Midbrain (tissue), 1 donor: ENCODE measurements at places on chromosomes 7 and 10.

DNA sequence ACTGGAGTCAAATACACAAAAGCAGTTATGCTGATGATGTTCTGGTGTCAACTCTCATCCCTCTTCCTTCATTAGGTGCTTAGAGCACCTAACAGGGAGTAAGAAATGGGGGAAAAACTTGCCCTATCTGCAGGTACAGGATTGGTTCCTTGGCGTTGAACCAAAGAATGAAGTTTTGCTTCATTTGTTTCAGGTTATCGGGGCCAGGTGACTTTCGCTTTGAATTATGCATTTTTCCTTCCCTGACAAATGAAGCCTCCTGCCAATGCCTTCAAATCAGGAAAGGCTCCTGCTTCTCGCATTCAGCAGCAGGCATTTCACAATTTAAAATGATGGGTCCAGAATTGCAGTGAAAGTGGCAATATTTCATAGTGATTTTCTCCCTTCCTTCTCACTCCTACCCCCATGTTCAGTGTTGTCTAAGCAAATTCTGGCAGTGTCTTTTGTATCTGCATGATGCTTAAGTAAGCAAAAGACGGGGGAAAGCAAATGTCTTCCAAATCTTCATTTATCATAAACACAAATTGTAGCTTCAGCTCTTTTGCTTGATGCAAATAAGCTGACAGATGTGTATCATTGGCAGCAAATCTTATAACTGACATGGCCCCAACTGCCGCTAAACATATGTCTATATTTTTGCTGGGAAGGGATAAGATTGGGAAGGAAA lies 29.4 kb downstream of the DNAJB9 start:
- DNase-seq: no peak

GRCh38 chr10:71046747-71047146 lies 158.4 kb upstream of the PCBD1 start:
- no peak for DNase-seq

DNA sequence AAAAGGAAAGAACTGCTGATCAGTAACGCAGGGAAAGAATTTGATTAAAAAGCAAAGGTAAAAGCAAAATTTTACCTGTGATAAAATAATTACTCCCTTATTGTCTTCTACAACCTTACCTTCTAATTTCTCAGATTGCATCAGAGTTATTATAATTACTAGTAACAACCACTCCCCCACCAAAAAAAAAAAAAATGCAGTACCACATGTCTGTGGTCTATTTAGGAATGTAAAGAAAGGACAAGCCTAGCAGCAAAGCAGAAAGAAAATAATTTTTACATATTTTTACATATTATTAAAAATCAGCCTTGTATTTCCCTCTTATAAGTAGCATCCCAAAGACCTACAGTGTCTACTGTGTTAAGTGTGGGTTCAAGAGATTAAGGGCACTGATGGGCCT lies 430.4 kb downstream of the TFEC start:
- DNase-seq: no peak

GRCh38 chr7:158847451-158847866 lies 8.9 kb upstream of the DYNC2I1 start:
- no peak for DNase-seq

DNA sequence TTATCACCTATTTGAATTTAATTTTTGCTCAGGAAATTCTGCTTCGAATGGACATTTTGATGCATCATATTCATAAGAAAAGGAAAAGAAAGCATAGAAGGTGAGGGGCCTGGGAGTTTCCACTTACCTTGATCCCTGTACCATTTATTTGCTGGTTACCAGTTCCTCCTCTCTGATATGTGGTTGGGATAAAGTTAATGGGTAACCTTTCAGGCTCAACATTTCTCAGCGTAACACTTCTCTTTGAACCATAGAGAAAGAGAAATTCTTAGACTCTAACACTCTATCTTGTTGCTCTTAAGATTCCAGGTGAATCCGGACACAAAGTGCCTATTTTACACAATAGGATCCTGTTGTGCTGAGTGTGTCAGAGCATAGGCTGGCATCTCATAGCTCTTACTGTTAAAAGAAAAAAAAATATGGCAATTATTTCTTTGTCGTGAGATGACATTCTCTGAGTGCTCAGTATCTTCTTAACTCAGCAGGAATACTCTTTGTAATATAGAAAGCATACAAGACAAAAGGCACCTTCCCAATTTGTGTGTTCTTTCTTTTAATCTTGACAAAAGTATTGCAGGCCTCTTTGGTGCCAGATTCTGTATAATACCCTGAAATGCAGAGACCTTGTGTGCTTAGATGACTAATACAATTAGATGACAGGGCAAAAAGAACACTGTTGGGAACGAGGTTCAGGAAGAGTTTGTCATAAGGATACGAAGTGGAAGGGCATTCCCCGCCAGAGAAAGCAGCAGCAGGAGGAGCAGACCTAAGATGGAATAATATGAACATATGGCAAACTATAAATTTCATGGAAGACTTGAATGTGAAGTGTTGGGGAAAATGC lies 689.6 kb downstream of the NRG3 start:
- DNase-seq: no peak

DNA sequence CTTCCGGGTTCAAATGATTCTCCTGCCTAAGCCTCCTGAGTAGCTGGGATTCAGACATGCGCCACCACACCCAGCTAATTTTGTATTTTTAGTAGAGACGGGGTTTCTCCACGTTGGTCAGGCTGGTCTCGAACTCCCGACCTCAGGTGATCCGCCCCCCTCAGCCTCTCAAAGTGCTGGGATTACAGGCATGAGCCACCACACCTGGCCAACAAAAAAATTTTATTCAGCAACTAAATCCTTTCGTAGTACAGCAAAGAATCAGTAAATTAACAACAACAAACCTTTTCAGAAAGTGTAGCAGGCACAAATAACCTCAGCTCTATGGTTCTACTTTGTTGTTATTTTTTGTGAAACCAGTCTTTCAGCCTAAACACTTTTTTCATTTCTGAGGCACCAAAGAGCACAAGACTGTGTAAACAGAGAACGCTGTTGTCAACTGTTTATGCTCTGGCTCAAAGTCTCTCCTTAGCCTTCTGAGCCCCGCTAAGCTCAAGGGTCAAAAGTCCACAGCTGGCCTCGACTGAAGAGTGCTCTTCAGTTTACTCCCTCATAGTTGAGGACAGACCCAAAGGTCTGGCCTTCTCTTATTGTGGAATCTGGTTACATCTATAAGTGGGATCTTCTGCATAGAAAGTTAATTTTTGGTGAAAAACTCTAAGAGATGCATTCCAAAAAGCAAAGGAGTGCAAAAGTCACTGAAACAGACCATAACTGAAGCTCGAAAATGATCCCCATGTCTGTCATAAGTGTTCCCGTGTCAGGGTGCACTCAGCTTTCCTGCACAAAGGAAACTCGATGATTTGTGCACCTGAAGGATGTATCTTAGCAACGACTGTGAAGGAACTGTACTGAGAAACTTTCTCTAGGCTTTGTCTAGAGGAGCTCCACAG lies 24.6 kb upstream of the DDX50 start:
- no peak for DNase-seq

- DNase-seq: no peak
Measured at GRCh38 chr7:33725111-33726025, 180.0 kb upstream of the BMPER start.

DNA sequence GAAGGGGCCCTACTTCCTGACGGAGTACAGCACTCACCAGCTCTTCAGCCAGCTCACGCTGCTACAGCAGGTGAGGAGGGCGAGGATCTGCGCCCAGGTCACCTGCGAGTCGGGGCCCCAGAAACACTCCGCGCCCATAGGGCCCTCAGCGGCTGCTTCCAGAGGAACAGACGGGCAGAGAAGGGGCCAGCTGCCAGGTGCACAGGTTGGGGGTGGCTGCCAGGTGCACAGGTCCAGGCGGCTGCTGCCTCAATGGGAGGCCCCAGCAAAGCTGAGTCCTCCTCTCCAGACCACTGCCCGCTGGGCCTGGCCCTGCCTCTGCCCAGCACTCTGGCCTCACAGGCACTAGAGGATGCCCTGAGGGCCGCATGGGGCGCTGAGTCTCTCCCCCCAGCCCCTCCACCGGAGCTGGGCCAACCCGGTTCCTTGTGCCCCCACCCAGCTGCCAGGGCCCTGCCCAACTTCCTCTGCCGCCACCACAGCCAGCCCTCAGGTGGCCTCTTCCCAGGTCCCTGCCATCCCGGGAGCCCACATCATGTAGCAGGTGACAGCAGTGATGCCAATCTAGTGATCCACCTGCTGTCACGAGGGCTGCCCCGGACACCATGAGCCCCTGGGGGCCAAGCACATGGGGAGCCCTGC lies 17.0 kb upstream of the UTF1 start:
- no peak for DNase-seq

DNA sequence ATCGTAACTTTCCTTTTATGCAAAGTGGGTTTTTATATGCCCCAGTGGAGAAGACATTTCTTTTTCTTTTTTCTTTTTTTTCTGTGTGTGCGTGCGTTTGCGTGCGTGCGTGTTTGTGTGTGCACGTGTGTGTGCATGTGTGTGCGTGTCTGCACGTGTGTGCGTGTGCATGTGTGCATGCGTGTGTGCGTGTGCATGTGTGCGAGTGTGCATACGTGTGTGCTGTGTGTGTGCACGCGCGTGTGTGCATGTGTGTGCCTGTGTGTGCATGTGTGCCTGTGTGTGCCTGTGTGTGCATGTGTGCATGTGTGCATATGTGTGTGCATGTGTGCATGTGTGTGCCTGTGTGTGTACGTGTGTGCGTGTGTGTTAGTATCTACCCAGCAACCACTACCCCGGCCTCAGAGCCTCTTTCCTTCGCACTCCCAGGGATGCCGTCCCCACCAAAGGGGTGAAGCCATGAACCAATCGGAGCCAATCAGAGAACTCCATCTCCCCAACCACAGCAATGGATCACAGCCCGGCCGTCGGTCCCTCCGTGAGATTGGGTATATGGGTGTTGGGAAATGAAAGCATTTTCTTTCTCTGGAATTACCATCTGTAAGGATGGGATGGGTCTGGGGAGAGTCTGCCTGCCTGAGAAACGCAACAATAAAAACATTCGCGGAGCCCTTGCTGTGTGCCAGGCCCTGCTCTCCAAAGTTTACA lies 92.3 kb downstream of the ELFN1 start:
- no peak for DNase-seq

DNA sequence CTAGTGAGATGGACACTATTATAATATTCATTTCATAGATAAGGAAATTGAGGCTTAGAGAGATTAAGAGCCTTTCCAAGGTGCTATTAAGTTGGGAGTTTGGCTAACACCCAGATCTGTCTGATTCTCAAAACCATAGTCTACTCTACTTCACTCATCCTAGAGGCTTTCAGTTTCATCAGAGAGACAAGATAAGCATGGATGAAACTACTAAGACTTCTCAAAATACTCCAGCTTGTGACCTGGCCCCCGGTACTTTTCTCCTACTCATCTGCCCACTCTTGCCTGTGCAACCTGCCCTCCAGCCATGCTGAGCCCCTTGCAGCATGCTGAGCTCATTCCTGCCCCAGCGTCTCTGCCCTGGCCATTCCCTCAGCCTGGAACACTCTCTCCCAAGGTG lies 12.2 kb upstream of the SLC35B4 start:
- DNase-seq: no peak

- no peak for DNase-seq
Measured at GRCh38 chr10:92278996-92279696, 11.7 kb downstream of the CPEB3 start.

- no peak for DNase-seq
Measured at GRCh38 chr7:129143724-129144094, 798 bp upstream of the TSPAN33 start.

DNA sequence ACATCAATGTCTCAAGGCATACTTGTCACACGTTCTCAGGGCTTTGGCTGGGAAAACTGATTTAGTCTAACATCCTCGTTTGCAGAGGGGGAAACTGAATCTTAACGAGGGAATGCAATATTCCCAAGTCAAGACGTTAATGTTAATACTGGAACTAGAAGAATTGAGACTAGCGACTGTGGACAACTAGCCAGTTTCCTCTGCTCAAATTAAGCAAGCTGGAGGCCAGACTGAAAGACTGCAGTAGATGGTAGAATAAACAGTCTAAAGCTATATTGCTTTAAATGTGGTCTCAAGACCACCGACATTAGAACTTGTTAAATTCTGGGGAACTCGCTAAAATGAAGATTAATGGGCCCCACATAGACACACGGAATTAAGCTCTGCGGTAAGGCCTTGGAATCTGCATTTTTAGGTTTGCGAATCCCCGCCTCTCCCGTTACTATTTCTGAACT lies 639 bp upstream of the TFAM start:
- DNase-seq: peak; percentile 46

DNA sequence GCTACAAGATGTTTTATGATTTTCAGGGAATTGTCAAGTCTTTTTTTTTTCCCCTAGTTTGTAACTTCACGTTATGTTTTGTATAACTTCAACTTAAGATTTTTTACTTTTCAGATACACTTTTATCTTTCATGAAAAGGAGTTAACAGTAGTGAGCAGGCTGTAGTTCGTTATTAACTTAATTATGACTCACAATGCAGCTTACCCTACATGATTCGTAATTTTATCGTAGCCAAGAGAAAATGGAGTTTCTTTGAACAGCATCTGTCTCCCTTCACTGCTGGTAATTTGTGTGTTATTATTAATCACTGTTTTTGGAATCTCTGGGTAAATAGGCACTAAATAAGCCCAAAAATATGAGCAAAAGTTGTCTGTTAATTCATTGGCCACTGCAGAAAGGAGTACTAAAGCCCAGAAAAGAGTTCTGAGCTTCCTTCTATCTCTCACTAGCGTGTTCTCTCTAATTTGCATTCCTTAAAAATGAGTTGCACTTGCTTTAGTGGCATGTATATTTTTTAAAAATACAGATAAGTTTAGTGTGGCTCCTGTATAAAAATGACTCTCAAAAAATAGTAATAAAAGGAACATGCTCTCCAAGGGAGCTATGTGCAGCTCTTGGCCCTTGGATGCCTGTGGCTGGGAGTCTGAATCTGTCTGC lies 36.1 kb downstream of the RALA start:
- no peak for DNase-seq

- DNase-seq: no peak
Measured at GRCh38 chr10:78473006-78473405, 439.3 kb downstream of the RPS24 start.

DNA sequence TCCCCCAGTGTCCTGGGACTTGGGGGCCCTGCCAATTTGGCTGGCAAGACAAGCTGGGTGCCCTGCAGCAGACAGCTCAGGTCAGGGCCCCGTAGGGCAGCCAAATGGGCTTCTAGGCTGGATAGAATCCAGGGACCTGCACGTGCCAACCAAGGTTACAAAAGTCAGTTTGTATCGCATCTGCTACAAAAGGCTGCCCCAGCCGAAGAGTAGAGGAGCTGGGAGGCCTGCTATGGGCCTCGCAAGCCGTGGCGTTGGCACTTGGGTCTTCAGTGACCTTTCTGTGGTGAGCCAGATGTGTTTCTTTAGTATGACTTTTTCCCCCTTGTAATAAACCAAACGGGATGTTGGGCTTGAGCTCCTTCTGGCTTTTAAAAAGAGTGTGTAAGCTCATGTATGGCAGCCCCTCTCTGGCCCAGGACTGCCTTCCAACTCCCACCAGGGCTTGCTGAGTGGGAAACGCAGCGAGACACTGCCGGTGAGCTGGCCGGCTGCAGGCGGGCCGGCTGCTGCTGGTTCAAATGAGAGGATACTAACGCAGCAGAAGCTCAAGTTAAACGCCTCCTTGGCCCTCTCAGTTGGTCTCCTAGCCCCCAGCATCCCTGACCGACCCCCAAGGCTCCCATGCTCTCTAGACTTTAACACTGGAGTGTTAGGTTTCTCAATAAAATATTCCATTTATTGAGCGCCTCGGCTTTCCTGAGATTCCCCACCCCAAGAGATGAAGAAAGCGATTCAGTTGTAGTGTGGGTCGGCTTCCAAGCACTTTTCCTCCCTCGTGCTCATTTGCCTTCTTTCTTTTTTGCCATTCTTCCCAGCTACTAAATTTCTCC lies 3.1 kb upstream of the HOXA10 start:
- DNase-seq: no peak

- DNase-seq: no peak
Measured at GRCh38 chr7:102991077-102991539, 78.3 kb downstream of the LRRC17 start.
